ENCODE measurements at places on chromosomes 7 and 10.

DNA sequence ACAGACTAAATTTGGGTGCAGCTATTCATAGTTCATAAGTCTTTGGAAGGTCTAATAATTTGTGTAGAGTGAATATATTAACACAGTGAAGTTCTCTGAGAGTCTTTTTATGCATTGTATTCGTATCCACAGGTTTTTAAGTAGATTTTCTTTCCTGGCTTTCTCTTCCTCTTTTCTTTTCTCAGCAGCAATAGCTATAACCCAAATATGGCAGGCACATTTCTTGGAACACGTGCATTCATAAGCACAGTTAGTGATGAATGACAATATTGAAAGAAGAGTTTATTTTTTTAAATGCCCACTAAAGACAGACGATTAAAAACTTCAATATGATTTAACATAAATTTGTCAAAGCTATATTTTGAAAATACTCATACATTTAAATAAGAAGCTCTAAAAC is 220.5 kb upstream of the MBL2 start:
- no peak for DNase-seq

DNA sequence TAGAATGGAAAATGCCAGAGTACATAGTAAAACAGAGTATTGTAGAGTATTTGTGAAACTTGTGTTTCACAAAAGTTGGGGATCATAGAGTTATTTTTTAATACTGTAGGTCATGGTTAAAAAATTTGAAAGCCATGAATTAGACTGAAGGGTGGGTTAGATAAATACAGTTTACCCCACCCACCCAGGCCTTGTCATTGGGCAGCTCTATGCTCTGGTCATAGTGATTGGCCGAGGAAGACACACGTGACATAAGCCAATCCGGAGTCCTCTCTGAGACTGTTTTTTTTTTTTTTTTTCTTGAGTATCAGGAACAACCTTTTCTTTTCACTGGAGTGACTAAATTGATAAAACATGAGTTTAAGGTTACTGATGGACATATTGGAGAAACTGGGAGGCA is 33.3 kb upstream of the ORC5 start:
- no peak for DNase-seq

DNA sequence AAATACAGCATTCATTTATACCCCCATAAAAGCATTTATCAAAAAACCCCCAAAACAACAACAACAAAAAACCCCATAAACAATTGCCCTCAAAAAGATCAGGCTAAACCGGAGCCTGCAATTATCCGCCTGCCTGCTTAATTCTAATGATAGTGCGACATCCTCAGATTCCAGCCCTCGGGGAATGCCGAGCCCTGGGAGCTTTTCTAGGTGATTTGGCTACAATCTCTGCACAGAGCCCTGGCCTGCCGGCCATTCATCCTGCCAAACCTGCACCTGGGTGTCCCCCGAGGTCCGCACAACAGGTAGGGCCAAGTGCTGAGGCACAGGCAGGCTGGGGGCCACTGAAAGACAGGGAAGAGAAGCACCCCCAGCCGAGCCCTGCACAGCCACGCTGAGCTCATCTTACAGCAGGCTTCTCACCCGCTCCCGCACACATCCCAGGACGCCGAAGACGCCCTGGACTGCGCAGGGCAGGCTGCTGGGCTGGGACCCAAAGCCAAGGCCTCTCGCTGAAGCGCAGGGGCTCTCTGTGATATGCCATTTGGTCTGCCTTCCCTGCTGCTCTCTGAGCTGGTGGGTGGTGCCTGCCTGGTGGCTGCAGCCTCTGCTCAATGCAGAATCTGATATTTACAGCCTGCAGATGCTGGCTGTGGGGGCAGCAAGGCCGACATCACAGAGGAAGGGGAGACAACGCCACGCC is 57.5 kb downstream of the CAMK2B start:
- DNase-seq: no peak

DNA sequence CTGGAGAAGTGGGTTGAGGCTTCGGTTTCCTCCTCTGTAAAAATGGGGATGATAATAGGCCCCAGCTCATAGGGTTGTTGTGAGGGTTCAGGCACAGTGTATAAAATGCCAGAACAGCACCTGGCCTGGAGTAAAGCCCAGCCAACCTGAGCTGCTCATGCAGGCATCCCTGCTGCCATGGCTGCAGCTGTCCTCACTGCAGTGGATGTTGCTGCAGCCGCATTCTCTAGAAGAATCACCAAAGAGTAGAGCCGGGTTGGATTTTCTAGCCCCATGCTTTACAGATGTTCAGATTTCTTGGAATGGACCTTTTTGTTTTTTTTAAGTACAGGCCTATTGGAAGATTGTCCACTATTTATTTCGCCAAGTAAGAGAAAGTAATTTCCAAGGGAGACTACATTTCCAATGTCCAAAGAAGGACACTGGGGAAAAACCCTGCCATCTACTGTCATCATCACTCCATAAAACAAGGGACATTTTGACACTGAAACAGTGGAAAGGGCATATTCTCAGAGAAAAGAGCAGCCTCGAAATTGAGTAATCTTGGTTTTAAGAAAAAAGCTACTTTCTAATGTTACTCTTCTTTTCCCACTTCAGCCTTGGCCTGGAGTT is 147.5 kb upstream of the TCF7L2 start:
- DNase-seq: no peak

DNA sequence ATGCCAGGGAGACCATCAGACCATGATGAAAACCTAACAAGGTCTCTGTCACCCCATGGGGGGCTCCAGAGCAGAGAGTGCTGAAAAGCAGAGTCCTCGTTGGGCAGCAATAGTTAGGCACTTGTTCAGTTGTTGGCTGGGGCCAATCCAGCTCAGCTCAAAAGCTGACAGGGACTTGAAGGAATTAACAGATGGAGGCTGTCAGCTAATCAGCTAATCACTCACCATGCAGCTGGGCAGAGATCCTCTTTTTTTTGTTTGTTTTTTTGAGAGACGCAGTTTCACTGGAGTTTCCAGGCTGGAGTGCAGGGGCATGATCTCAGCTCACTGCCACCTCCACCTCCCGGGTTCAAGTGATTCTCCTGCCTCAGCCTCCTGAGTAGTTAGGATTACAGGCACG is 18.1 kb downstream of the CEP55 start:
- DNase-seq: no peak

- DNase-seq: no peak
Observed at GRCh38 chr7:148368562-148368961, 222.0 kb upstream of the C7orf33 start.

DNA sequence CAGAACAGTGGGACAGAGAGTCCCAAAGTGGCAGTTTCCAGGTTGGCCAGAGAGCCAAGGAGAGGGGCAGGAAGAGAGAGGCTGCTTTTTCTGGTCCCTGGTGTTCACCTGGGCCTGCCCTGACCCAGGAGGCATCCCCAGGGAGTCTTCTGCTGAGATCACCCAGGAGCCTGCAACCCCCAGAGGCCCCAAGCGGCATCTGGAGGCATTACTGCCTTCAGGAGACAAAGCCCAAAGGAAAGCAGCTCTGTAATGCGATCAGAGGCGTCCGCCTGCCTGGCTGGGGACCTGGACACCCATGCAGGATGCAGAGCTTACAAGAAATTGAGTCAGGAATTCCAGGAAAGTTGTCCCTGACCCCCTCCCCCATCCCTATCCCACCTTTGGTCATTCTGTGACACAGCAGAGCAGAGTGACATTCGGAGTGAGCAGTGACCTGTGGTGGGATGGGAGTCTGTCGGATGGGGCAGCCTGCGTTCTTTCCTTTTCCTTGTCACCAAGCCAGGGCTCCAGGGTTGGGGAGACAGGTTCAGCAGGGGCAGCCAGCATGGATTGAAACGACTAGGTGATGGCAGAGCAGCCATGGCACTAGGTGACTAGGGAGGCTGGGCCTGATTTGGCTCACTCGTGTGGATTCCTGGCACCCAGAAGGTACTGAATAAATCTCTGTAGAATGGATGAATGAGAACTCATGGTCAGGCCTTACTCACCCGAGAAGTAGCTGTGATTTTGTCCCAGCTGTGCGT is 10.4 kb downstream of the UNC5B start:
- no peak for DNase-seq

GRCh38 chr7:4842319-4843064 is 19.3 kb downstream of the PAPOLB start:
- no peak for DNase-seq

- peak; percentile 33 for DNase-seq
Observed at GRCh38 chr10:109934958-109935793, 11.9 kb upstream of the XPNPEP1 start.

- DNase-seq: no peak
Observed at GRCh38 chr7:45140827-45141226, 16.8 kb upstream of the RAMP3 start.

GRCh38 chr7:8037151-8037550 is 68.6 kb downstream of the GLCCI1 start:
- DNase-seq: no peak

DNA sequence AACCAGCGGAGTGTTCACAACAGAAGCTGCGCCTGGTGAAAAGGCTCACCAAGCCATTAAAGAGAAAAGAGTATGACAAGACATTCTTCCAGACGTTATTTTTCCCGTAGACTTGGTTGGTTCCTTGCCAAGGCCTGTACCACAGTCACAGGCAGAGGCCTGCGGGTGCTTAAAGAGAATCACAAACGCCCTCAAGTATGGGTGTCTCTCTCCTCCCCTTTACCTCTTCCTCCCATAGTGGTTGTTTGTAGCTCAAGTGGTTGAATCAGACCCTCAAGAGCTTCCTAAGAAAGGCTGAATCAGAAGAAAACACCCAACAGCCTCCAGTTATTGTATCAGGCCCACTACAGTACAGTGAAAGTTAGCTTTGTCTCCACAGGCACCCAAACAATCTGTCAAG is 169.0 kb downstream of the CREB5 start:
- no peak for DNase-seq

Measured in CD4-positive, alpha-beta T cell treated with Interleukin-1 beta for 1 hour (primary cell).